ENCODE measurements at places on chromosomes 2 and 18.

DNA sequence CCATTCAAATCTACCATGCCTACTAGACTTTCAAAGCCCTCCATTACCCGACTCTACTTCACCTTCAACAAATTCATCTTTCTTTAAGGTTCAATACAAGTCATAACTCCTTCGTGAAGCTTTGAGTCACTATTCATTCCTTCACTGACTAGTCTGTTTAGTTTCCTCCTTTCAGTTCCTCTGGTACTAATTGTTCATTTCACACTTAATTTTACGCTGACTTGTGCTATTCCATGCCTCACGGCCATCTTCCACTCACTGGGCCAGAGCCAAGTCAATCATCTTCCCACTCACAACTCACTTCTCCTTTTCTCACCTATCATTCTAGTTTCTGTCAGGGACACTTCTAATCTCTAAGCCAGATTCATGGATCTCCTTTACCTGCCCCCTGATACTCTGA lies 136.2 kb downstream of the MTX2 start:
- DNase-seq, result no peak

GRCh38 chr2:149745396-149746230 lies 158.0 kb upstream of the MMADHC start:
- DNase-seq, result no peak

- DNase-seq, result no peak
Measured at GRCh38 chr2:237264480-237265219, 149.3 kb downstream of the COL6A3 start.

GRCh38 chr2:231134910-231135655 lies 10.2 kb upstream of the HTR2B start:
- no peak for DNase-seq

GRCh38 chr2:20666005-20666303 lies 990 bp upstream of the GDF7 start:
- DNase-seq, result no peak

GRCh38 chr2:170830166-170830565 lies 13.5 kb downstream of the GAD1 start:
- no peak for DNase-seq

DNA sequence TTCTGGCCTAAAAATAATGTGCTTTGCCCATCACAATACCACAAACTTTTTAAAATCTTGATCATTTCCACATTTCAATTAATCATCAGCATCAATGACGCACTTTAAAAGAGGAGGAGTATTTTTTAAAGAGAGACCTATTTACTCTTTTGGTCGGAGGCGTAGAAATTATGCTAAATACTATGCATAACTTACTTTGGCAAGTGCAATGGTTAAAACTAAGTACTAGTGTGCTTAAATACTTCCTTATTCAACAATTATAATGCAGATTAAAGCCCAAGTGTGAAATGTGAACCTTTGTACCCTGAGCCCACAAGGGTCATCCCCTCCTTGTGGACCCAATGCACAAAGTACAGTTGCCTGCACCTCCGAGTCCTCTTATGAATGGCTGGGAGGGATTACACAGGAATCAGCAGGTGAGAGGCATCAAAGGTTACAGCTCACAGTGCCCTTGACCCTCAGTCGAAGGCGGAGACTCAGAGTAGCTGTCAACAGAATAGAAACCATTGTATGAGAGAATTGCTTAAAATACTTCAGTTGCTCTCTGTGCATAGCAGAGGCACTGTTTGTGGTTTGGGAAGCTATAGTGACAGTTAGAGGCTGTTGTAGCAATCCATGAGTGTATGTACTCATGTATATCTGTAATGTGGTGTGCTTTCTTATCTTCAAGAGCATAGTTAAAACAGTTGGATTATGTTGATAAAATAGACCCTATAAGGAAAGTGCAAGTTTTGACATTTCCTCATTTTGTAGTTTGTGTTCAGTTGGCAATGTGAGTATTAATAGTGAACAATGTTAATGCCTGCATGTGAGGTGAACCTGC lies 151.7 kb upstream of the ITGA4 start:
- no peak for DNase-seq

- DNase-seq, result peak; percentile 55
Measured at GRCh38 chr2:108288534-108289106, at the start of gene SULT1C2. Gene SULT1C2, plus strand, starts transcription at chr2:108288895. Its CDS starts 4,773 bp downstream, at chr2:108293668.

DNA sequence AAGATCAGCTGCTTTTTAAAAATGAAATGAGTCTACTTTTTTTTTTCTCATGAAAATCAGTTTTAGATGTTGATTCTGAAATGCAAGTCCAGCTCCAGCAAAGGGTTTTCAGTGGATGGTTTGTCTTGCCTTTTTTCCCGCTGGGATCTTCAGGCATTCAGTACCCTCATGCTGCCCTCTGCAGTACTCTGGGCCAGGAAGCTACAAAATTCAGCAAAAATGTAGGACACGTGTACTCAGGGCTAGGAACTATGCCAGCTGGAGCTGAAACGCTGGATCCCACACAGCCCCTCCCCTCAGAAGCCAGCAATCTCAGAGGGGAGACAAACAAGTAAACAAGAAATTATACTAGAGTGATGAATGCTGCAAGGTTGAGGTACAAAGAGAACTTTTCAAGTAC lies 97.3 kb downstream of the MMADHC start:
- no peak for DNase-seq

DNA sequence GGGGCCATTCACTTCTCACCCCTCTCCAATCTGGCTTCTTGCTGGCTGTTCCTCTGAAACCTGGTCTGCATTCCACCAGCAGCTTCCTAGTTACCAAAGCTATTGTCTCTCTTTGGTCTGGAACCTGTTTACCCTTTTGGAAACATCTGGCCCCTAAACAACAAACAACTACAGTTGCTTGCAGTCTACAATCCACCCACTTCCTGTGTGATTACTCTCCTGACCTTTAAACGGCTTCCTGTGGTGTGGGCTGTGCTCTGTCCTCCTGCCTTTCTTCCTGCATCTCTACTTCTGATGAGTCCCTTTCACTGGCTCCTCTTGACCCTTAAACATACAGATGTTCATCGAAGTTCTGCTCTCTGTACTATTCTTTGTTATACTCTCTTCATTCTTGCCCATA lies 303.8 kb downstream of the TDRD15 start:
- DNase-seq, result no peak

- no peak for DNase-seq
Measured at GRCh38 chr18:71598374-71598773, 945.8 kb downstream of the CBLN2 start.

DNA sequence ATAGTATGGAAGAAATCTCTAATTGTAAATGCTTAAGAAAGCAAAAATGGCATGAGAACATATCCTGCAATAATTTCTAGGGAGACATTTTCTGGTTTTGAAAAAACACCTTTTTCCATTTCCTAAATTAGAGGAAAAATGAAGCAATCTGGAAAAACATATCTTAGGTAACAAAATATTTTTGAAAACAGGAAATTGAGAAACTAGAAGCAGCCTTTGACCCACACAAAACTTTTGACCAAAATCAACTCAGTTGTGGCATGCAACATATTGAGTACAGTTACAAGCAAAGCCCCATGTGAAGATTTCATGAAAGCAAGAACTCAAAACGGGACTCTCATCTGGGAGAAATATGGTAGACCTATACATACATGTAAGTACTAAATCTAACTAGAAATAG lies 28.6 kb upstream of the CHAC2 start:
- no peak for DNase-seq

GRCh38 chr2:86818114-86818801 lies 27.5 kb upstream of the CD8A start:
- DNase-seq, result no peak

GRCh38 chr2:44774826-44775492 lies 166.5 kb upstream of the SIX3 start:
- no peak for DNase-seq

- DNase-seq, result no peak
Measured at GRCh38 chr18:27004056-27004829, 138.7 kb upstream of the AQP4 start.

DNA sequence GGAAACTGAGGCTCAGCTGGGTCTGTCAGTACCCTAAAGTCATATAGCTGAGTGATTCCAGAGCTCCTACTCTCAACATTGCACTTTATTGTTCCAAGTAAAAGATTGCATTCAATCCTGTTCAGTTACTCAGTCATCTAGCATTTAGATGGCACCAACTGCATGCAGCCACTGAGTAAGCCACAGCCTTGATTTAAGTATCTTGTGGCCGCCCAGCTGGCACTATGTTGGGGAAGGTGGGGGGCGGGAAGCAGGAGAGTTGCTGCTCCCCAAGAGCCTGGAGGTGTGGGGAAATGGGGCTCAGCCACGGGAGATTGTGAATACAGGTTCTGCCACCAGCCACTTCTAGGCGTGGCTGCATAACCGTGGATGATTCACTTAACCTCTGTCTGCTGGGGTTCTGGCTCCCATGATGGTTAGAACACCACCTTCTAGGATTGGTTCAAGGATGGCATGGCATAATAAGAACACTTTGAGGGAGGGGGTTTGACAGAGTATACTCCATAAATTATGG lies 17.1 kb downstream of the ZFP36L2 start:
- DNase-seq, result no peak

GRCh38 chr2:174708713-174709112 lies 55.6 kb downstream of the CHRNA1 start:
- no peak for DNase-seq

- DNase-seq, result no peak
Measured at GRCh38 chr2:113376253-113376912, 61.1 kb upstream of the ZNG1B start.

- no peak for DNase-seq
Measured at GRCh38 chr18:58307441-58307840, 263.4 kb downstream of the NEDD4L start.

GRCh38 chr2:202064881-202065230 lies 8.2 kb upstream of the KIAA2012 start:
- DNase-seq, result no peak

DNA sequence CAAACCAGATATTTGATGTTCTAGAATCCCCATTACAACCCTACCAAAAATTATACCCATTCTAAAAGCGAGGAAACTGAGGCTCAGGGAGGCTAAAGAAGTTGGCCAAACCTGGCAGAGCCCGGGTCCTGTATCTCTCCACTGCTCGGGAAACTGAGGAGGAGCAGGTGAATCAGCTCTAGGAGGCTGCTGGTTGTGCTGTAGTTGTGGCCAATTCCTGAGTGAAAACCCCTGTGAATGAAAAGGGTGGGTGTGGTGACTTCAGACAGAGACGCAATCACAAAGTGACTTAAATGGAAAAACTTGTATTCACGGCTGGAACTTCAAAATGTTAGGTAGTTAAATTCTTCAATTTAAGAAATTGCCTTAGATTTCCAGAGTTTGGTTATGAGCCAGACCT lies 105.7 kb upstream of the SEC11C start:
- DNase-seq, result no peak

DNA sequence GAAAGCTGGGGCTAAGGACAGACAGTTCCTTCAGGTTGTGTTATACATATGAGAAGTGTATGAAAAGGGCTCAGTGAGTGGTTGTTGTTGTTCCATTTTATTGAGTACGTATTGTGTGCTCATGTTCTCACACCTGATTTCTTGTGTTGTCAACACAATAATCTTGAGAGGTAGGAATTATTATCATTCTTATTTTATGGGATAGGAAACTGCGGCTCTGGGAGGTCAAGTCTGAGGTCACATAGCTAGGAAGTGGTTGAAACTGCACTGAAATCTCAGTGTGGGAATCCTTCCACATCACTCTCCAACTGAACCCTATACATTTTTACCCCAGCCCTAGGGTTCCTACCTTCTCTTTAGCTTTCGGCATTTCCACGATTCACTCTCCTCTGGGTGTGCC lies 124.2 kb upstream of the CXCR4 start:
- no peak for DNase-seq

DNA sequence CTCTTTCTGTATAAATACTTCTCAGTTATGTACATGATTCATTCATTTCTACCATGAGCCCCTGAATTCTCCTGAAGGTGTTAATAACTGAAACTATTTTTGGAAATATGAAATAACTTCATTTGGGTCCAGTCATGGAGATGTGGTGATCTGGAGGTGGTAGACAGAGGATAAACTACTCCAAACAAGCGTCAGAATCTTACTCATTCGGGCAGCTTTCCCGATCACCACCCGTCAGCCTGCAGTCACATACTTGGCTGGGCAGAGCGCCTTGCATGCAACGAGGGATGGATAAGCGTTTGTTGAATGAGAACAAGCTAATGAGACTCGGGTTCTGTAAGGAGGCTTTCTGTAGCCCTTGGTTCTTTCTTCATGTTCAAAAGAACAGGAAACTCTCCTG lies 222.7 kb downstream of the CD226 start:
- no peak for DNase-seq

GRCh38 chr2:147925886-147926285 lies 81.1 kb downstream of the ACVR2A start:
- no peak for DNase-seq

- no peak for DNase-seq
Measured at GRCh38 chr18:49400398-49401072, 59.9 kb downstream of the DYM start.

GRCh38 chr18:10736984-10737383 lies 211.2 kb downstream of the NAPG start:
- no peak for DNase-seq

- DNase-seq, result no peak
Measured at GRCh38 chr2:68452158-68452900, 14.8 kb downstream of the FBXO48 start.

DNA sequence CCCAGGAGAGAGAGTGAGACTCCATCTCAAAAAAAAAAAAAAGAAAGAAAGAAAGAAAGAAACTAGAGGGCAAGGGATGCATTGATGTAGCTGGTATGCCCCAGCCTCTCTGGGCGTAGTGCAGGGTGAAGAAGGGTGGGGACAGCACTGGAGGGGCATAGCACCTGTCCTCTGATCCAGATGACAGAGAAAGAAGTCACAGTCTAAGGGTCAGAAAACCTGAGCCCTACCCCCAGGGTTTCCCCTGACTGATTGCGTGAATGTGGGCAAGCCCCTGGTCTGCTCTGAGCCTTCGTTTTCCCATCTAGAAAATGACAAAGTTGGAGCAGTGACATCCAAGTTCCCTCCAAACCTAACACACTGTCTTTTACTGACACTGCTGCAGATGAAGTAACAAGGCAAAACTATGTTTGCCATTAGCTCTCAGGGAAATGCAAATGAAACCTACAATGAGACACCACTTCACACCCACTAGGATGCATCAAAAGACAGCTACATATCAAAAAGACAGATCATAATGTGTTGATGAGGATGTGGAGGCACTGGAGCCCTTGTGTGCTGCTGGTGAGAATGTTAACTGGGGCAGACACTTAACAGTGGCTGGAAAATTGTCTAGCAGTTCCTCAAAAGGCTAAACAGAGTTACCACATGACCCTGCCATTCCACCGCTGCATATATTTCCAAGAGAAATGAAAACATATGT lies 19.5 kb upstream of the YWHAQ start:
- DNase-seq, result no peak

Measured in non-pigmented ciliary epithelial cell (primary cell).